Activated T-cell treated with anti-CD3 and anti-CD28 coated beads for 24 hours (primary cell): ENCODE measurements at places on chromosomes 2 and 18.
A peak's percentile ranks its signal among the peaks of the same experiment; 100 is the strongest.

GRCh38 chr2:67318993-67319481, 78.1 kb upstream of the ETAA1 start:
- no peak for DNase-seq

DNA sequence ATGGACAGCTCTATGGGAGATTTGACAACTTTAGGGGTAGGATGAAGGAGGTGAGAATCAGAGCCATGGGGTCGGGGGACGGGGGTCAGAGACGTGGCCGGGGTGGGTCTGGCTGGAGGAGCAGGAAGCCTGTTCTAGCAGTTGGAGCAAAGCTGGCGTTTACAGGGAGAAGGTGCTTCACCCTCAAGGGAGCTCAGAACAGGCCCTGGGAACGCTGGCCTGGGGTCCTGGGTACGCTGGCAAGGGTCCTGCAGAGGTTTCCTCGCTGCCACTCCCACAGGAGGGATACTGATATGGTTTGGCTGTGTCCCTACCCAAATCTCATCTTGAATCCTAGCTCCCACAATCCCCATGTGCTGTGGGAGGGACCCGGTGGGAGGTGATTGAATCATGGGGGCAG, 205.0 kb upstream of the ARL4C start:
- DNase-seq, result no peak

DNA sequence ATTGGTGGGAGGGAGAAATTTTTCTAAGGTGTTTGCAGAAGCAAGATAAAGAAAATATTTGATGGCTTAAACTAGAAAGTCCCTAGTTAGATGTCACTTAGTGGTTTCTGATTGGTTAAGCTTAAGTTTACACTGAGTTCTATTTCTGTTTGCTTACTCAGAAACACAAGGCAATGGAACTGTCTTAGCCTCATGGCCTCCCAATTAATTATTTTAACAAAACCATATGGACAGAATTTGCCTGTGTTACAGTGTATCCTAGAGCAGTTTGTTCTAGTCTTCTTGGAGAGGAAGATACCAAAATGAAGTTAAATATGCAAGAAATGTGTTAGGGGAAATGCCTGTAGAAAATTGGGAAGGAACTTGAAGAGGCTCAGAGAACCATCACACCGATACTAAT, 4.6 kb upstream of the IMPACT start:
- DNase-seq, result no peak

DNA sequence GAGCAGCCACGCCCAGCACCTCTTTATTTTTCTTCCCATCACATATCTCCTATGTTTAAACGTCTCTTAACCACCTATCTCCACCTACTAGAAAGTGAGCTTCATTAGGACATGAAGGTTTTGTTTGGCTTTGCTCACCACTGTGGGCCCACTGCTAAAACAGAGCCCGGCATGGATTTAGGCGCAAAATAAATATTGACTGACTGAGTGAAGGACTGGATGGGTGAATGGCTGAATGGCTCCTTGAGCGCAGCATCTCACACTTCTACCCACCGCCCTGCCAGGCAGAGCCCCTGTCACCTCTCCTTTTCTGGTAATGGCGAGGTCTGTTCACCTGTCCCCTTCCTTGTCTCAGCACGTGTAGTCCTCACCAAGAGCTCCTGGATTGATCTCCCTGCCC, 10.1 kb downstream of the CAPG start:
- DNase-seq, result no peak

GRCh38 chr2:201448701-201449100, 2.6 kb downstream of the TRAK2 start:
- DNase-seq, result no peak

- DNase-seq, result no peak
These were observed 21.9 kb downstream of the ST6GAL2 start for GRCh38 chr2:106864051-106864450.

- DNase-seq, result no peak
These were observed at the start of gene LYPD1 for GRCh38 chr2:132669908-132670495. TSS of gene LYPD1 (minus strand) at chr2:132670205. CDS start at chr2:132669932, 273 bp downstream.

DNA sequence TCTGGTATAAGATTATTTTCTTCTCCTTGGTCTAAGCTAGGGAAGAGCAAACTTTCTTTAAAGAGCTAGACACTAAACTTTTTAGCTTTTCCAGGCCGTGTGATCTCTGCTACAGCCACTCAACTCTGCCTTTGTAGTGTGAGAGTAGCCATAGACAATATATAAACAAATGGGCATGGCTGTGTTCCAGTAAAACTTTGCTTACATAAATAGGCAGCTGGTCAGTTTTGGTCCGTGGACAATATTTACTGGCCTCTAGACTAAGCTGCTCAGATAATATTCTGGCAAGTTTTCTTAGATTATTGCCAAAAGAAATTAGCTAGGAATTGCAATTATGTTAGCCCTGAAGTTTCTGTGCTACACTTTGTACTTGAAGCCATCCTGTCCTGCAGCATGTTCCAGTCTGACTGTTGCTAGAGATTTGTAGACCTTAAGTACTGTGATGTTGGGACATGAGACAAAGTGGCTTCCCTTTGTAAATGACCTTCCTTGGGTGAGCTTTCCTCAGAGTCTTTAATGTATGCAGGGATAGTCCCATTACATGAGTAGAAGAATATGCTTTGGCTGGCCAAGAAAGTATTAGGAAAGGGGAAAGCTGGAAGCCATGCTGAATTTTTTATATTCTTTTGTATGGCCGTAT, 126.9 kb downstream of the SOX11 start:
- DNase-seq, result no peak

DNA sequence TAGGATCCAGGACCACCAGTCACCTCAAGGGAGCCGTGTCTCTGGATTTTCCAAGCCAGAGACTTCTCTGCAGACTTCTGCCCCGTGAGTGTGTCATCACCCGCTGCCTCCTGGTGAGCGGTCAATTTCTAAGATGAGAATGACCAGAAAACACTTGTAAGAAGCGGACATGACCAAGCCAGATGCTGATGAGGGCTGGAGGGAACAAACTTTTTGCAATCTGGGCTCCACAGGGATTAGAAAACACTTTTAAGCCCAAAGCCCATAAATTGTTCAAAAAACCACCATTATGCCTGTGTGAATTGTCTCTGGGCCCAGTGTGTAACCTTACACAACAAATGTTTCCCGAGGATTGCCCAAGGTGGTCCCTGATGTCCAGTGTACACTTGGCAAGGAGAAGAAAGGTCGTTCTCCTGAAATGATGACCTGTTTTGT, 5.3 kb upstream of the NPPC start:
- DNase-seq, result no peak

- no peak for DNase-seq
These were observed 18.9 kb downstream of the ITGB1BP1 start for GRCh38 chr2:9404451-9404850.

- no peak for DNase-seq
These were observed 98.4 kb upstream of the SIX3 start for GRCh38 chr2:44843086-44843485.

DNA sequence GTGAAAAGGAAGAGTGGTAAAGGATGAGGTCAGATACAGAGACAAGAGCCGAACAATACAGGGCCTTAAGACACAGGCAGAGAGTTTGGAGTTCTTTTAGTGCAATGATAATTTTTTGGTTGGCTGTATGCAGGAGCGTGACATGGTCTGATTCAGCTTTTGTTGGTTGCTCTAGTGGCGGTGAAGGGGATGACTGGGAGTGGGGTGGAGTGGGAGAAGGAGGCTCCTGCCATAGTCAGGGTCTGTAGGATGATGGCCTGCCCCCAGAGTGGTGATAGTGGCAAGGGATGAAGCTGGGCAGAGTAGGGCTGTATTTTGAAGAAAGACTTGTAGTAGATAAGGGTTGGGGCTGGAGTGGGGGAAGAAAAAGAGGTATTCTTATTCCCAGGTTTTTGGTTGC, 306.6 kb upstream of the VWC2L start:
- no peak for DNase-seq

- DNase-seq, result no peak
These were observed 65.5 kb upstream of the CYP1B1 start for GRCh38 chr2:38141501-38141900.

- DNase-seq, result no peak
These were observed 1.2 kb downstream of the EFEMP1 start for GRCh38 chr2:55922291-55922907.

- DNase-seq, result no peak
These were observed 52.5 kb downstream of the FECH start for GRCh38 chr18:57533868-57534510.

DNA sequence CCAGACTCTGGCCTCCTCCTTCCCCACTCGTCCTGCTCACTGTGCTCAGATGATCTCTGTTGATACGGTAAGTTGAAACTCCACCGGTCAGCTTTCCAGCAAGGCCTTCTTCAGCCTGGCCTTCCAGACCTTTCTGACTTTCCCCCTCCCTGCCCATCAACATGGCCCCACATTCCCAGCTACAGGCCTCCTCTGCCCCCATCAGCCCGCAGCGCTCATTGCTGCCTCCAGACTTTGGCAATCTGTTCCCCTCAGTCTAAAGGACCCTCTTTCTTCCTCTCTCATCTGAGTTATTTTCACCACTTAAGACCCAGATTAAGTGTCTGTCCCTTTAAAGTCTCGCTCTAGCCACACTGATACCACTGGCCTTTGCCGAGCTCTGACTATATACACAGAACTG, 10.6 kb downstream of the LOXHD1 start:
- DNase-seq, result no peak

DNA sequence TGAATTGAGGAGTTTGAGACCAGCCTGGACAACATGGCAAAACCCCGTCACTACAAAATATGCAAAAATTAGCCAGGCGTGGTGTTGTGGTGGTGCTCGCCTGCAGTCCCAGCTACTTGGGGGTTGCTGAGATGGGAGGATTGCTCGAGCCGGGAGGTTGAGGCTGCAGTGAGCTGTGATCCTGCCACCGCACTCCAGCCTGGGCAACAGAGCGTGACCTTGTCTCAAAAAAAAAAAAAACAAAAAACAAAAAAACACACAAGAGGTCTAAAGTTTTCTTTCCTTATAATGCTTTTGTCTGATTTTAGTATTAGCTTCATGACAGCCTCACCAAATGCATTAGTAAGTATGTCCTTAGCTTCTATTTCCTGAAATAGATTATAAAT, 43.1 kb downstream of the VPS54 start:
- no peak for DNase-seq

- peak; percentile 2 for DNase-seq
These were observed 111.3 kb downstream of the ESCO1 start for GRCh38 chr18:21489119-21489750.

DNA sequence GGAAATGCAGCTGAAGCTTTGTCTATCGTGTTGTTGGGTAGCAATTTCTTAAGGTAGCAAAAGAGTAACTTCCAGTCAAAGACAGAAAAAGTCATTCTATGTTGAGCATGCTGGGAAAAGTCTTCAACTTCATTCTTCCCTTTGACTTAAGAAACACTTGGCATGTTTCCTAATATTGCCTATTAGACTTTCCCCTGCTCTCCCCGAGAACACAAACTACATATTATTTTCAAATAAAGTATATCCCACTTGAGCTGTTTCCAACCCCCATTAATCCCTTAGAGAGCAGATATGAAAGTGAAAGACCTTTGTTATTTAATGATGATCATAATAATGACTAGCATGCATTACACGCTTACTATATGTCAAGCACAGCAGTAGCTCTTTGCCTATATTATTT, 136.0 kb upstream of the SPOPL start:
- DNase-seq, result no peak

- DNase-seq, result no peak
These were observed 1977.7 kb upstream of the LRRTM1 start for GRCh38 chr2:82282111-82282882.

DNA sequence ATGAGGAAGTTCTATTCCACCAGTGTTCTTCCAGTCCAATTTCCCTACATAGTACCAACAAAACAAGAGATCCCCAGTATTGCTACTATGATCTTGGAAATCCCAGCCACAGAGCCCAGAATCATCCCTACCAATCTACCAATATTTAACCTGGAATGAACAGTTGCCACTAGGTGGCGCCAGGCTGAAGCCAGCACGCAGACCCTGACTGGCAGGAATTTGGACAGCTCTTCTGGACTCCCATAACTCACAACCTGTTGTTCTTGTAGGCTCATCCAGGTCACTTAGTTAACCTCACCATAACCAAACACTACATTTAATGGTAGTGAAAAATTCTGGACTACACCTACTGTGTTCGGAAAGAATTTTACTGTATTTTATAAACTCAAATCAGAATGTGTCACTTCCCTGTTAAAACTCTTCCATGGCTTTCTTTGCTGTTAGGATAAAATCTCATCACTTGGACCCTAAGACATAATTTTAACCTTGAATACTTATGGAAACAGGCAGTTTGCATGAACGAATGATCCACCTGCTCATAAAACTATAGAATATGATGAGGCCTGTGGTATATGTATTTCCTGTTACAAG, 59.8 kb upstream of the SLC38A11 start:
- peak; percentile 32 for DNase-seq

GRCh38 chr2:207073801-207074678, 91.7 kb downstream of the KLF7 start:
- DNase-seq, result peak; percentile 33

- DNase-seq, result no peak
These were observed 148.5 kb downstream of the TTC32 start for GRCh38 chr2:19753314-19753713.

GRCh38 chr2:10434886-10435819, 13.0 kb downstream of the ODC1 start:
- peak; percentile 72 for DNase-seq

DNA sequence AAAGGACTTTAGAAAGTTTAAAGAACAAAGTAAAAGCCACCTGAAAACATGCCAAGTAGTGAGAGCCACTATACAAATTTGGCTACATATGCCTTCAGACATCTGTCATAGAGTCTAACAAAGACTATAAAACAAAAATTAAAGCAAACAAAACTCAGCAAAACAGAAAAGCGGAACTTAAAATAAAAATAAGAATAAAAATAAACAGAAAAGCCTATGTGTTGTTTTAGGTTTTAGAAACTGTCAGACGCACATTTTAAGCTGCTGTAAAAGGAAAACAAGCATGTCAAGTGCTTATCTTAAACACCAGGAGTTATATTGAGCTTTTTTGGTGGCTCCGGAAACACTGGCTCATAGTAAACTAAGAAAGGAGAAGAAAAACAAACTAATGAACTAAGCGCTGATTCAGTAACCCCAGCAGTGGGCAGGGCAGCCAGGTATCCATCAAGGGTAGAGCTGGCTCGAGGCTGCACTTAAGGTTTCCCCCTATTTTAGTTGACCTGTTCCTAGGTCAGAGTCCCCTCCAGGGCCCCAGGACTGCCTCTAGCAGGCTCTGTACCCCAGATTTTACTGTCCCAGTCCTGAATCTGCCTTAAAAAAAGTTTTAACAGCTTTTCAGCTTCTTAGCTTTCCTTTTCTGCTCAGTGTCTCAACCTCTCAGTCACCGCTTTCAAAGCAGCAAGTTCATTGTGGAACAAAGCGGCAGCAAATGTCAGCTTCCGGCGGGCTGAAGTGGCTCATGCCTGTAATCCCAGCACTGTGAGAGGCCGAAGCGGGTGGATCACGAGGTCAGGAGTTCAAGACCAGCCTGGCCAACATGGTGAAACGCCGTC, 15.4 kb upstream of the RMC1 start:
- peak; percentile 34 for DNase-seq

- DNase-seq, result no peak
These were observed 143.2 kb downstream of the TPGS2 start for GRCh38 chr18:36685580-36685979.

- no peak for DNase-seq
These were observed 148.9 kb downstream of the SOX11 start for GRCh38 chr2:5841126-5841525.
